ENCODE measurements at places on chromosomes 3 and 15. TPM values are rescaled to one million over a fixed set of nuclear protein-coding genes. Genes with fewer than 3 reads are reported as not detected.

Gene MRAS
- polyA plus RNA-seq, result 10.2 TPM

Gene LTK
- not detected for polyA plus RNA-seq

Gene LTF
- 0.73 TPM for polyA plus RNA-seq

Gene CNTN4
- polyA plus RNA-seq, result 0.82 TPM

Gene SLC28A2
- 0.14 TPM for polyA plus RNA-seq

Gene TIMP4
- polyA plus RNA-seq, result 6.7 TPM

Gene MEX3B
- polyA plus RNA-seq, result 5.3 TPM

Gene C3orf85
- not detected for polyA plus RNA-seq

Measured in GM23338 (cell line).